Parietal lobe (tissue), 2 donors: ENCODE measurements at places on chromosomes 2 and 18. TPM values are rescaled to one million over a fixed set of nuclear protein-coding genes. Genes with fewer than 3 reads are reported as not detected.

Gene CNDP2
- 55.1 TPM for total RNA-seq

Gene DOCK10
- total RNA-seq, result 12.5 TPM

Gene CKAP2L
- 4.7 TPM for total RNA-seq

Gene AQP12B
- not detected for total RNA-seq

Gene ATG9A
- total RNA-seq, result 31.9 TPM

Gene RIT2
- total RNA-seq, result 30.0 TPM

Gene ASB18
- total RNA-seq, result not detected

Gene IL1F10
- not detected for total RNA-seq
